ENCODE measurements at places on chromosomes 5 and 9. TPM values are rescaled to one million over a fixed set of nuclear protein-coding genes. Genes with fewer than 3 reads are reported as not detected.

SAXO1 gene
- not detected for total RNA-seq

FBP2 gene
- not detected for total RNA-seq

WDR31 gene
- 1.0 TPM for total RNA-seq

CDH6 gene
- total RNA-seq, result 4.6 TPM

DNA sequence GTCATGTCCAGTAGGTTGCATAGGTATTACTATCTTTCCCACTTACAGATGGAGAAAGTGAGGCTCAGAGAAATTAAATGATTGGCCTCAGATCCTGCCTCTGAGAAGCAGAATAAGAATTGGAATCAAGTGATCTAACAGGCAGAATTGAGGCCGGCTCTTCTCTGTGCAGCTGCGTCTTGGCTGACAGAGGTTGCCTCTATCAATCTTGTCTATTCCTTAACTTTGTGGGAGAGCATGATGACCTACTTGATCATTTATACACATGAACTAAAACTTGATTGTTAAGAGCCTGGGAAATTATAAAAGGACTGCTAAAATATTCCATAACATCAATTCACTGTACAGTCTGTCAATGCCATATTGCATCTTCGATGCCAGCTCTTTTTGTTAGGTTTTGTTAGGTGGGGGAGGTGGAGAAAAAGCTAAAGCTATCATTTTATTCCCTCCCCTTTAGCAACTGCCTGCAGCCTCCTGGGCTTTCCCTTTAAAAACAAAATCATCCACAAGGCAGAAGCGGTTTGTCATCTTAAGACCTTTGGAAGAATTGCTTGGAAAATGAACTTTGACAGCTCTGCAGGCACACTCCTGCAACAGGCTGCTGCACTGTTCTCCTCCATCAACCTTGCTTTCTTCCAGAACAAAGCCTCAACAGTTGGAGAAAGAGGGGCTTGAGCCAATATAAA is 247.4 kb downstream of the SMARCA2 start:
- peaks cover 15% of the 10 kb centered on the region for H3K27me3 ChIP-seq
- DNase-seq, result no peak
- no peak overlapping the region for H3K27ac ChIP-seq

DNA sequence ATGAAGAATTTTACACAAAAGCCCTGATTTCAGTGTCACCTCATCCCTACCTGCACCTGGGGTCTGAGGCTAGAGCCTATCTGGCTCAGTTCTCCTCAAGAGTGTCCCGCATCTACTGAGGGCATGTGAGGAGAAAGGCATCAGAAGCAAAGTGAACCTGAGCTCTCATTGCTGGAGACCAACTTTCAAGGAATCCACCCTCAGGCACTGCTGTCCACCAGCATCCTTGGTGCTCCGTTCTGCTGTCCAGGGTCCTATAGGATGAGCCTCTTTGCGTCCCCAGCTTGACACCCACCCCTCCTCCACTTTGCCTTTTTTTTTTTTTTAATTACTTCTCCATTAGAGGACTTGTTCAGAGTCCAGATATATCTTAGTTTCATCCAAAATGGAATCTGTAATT is 49.5 kb downstream of the CAMSAP1 start:
- no peak overlapping the region for H3K4me3 ChIP-seq
- peak overlapping the region; percentile 86 for H3K27ac ChIP-seq
- H3K27me3 ChIP-seq, result no peaks in the 10 kb centered on the region
- peaks cover 33% of the 10 kb centered on the region for H3K4me1 ChIP-seq

- H3K27me3 ChIP-seq, result no peaks in the 10 kb centered on the region
- peaks cover 31% of the 10 kb centered on the region for H3K4me1 ChIP-seq
- DNase-seq, result peak; percentile 50
- H3K36me3 ChIP-seq, result no peaks in the 10 kb centered on the region
- H3K27ac ChIP-seq, result peak overlapping the region; percentile 54
These were observed 186.2 kb downstream of the FANCC start for GRCh38 chr9:95131023-95131943.

DNA sequence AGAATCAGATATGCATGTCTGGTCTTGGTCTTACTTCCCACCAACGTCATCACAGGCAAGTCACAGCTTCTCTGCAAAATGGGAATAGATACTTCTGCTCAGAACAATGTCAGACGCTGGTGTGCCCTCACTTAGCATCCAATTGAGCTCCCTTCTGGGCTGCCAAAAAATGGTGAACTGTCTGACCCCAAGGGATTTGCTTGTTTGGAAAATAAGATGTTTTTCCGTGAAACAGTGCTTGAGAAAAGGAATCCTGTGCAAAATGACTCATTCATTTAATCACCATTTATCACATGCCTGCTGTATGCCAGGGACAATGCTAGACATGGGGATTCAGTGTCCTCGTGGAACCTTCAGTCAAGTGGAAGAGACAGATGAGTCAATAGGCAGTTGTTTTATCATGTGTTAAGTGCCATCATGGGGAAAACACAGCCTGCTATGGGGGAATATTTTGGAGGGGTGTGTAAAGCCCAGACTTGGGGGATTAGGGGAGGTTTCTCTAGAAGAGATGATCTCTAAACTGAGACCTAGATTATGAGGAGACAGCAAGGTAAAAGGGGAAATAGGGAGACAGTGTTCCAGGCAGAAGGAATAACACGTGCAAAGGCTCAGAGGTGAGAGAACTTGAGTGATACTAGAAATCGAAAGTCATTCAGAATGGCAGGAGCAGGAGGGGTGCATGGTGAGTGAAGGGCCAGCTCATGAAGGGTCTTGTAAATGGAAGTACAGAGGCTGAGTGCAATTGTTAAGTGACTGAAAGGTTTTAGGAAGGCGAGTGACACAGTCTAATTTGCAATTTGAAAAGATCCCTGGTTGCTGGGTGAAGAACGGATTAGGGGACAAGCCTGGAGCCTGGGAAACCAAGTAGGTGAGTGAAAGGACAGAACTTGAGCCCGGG is 3.9 kb downstream of the NIPAL4 start:
- peak; percentile 62 for DNase-seq
- peak overlapping the region; percentile 5 for H3K4me3 ChIP-seq
- H3K4me1 ChIP-seq, result peaks cover 37% of the 10 kb centered on the region
- peak overlapping the region; percentile 82 for H3K27ac ChIP-seq
- peaks cover 2% of the 10 kb centered on the region for H3K27me3 ChIP-seq

DNA sequence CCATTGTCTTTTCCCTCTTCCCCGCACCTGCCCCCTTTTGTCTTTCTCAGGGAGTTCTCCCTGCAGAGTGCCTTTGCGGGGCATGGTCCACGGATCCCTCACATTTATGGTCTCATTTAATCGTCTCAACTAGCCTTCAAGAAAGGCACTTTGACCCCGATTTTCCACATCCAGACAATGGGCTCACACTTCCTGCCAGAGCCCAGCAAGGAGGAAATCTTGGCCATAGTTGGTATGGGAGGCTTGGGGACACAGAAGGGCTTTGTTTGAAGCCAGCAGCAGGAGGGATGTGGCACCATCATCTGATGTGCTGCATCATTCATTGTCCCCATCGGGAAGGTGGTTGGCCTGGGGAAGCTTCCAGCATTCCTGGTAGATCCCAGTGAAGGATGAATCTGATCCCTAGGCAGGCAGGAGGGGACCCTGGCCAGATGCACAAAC is 24.9 kb downstream of the GSN start:
- no peak overlapping the region for H3K27ac ChIP-seq
- H3K4me1 ChIP-seq, result peaks cover 46% of the 10 kb centered on the region
- H3K27me3 ChIP-seq, result peaks cover 2% of the 10 kb centered on the region
- H3K36me3 ChIP-seq, result peaks cover 17% of the 10 kb centered on the region
- H3K4me3 ChIP-seq, result no peak overlapping the region

GRCh38 chr9:127018935-127019334 is 103.5 kb downstream of the ANGPTL2 start:
- no peak overlapping the region for H3K27ac ChIP-seq
- DNase-seq, result no peak
- H3K4me1 ChIP-seq, result peaks cover 26% of the 10 kb centered on the region
- H3K27me3 ChIP-seq, result peaks cover 5% of the 10 kb centered on the region
- H3K4me3 ChIP-seq, result no peak overlapping the region

DNA sequence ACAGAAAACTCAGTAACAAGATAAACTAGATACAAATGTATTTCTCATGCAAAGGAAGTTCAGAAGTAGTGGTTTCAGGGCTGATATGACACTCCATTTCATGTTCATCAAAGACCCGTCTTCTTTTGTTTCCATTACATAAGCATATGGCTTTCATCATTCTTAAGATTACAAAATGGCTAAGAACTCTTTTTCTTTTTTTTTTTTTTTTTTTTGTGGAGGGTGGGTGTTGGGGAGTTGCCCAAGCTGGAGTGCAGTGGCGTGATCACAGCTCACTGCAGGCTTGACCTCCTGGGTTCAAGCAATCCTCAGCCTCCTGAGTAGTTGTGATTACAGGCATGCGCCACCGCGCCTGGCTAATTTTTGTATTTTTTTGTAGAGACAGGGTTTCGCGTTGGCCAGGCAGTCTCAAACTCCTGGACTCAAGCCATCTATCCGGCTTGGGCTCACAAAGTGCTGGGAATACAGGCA is 22.0 kb upstream of the PTBP3 start:
- no peaks in the 10 kb centered on the region for H3K36me3 ChIP-seq
- peaks cover 8% of the 10 kb centered on the region for H3K4me1 ChIP-seq
- H3K4me3 ChIP-seq, result no peak overlapping the region
- peaks cover 4% of the 10 kb centered on the region for H3K27me3 ChIP-seq
- no peak overlapping the region for H3K27ac ChIP-seq
- no peak for DNase-seq

- H3K27me3 ChIP-seq, result no peaks in the 10 kb centered on the region
- DNase-seq, result no peak
- no peak overlapping the region for H3K4me3 ChIP-seq
- H3K27ac ChIP-seq, result no peak overlapping the region
These were observed 265.8 kb upstream of the CLINT1 start for GRCh38 chr5:158124606-158125316.

DNA sequence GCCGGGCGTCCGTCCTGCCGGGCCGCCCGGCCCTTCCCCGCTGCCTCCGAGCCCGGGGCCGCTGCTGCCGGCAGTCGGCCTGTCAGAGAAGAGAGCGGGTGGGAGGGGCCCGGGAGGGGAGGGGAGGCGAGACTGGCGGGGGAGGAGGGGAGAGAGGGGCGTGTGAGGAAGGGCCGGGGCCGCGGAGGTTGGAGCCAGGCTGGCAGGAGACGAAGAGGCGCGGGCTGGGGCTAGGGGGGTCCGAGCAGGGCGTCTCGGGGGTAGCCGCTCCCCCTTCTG is 570 bp downstream of the CREBRF start:
- no peaks in the 10 kb centered on the region for H3K36me3 ChIP-seq
- DNase-seq, result no peak
- H3K4me3 ChIP-seq, result peak overlapping the region; percentile 93
- peaks cover 2% of the 10 kb centered on the region for H3K27me3 ChIP-seq
- H3K4me1 ChIP-seq, result peaks cover 46% of the 10 kb centered on the region

DNA sequence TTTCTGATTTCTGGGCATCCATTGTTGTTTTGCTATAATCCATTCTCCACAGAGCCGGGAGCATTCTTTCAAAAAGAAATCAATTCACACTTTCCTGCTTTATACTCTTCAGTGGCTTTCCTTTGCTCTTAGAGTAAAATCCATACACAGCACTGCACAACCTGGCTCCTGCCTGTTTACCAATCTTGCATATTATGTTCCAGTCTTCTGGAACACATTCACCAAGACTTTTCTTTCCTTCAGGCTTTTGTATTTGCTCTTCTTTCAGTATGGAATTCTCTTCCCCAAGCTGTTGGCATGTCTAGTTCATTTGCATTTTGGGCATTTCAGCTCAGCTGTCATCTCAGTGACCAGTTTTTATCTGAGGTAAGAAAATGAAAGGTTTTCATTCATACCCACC is 6.3 kb downstream of the RFESD start:
- H3K36me3 ChIP-seq, result no peaks in the 10 kb centered on the region
- H3K27ac ChIP-seq, result no peak overlapping the region
- no peak overlapping the region for H3K4me3 ChIP-seq
- H3K27me3 ChIP-seq, result no peaks in the 10 kb centered on the region

DNA sequence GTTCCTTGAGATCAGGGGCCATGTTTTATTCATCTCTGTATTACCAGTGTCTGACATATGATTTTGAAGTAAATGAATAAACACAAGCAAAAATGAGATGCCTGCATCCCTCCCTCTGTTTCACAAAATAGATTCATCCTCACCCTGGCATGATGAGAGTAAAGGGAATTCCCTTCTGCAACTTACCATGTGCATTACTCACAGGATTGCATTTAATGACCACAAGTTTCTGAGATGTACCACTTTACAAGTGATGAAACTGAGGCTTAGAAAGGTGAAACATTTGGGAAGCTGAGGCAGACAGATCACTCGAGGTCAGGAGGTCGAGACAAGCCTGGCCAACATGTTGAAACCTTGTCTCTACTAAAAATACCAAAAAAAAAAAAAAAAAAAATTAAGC is 74.2 kb upstream of the TNFSF8 start:
- no peaks in the 10 kb centered on the region for H3K36me3 ChIP-seq
- H3K27ac ChIP-seq, result no peak overlapping the region
- H3K4me3 ChIP-seq, result no peak overlapping the region
- H3K4me1 ChIP-seq, result peaks cover 37% of the 10 kb centered on the region

- no peak overlapping the region for H3K27ac ChIP-seq
- peaks cover 4% of the 10 kb centered on the region for H3K27me3 ChIP-seq
- H3K4me1 ChIP-seq, result peaks cover 28% of the 10 kb centered on the region
- no peaks in the 10 kb centered on the region for H3K36me3 ChIP-seq
- H3K4me3 ChIP-seq, result no peak overlapping the region
- DNase-seq, result no peak
These were observed 70.3 kb downstream of the CTSL start for GRCh38 chr9:87796196-87796595.

DNA sequence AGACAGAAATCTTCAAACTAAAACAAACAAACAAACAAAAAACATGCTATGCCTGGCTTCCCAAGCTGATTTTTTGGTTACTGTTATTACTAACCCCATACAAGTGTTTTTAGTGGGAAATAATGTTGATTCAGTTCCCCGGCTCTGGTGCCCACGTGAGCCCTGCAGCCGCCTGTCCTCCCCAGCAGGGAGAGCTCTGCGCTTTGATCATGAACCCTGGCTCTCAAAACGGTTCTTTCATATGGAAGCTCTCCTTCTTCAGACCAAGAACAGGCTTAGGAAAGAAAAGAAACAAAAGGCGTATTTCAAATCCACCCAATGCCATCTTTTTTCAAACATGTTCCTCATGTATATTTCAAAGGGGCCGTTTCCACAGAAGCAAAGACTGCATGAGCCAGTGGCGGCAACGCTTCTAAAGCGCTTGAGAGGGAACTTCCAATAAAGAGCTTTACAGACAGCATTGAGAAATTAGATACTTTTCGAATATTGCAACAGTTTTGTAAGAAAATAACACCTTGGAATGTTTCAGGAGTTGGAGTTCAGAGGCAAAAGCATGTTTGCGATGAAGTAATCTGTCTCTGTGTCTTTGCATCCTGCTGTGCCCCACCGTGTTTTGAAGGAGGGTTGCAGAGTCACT is 74.8 kb downstream of the ICE1 start:
- H3K4me3 ChIP-seq, result no peak overlapping the region
- no peaks in the 10 kb centered on the region for H3K36me3 ChIP-seq
- DNase-seq, result peak; percentile 61
- peaks cover 8% of the 10 kb centered on the region for H3K27me3 ChIP-seq
- H3K4me1 ChIP-seq, result peaks cover 10% of the 10 kb centered on the region

- no peaks in the 10 kb centered on the region for H3K4me1 ChIP-seq
- H3K27me3 ChIP-seq, result peaks cover 8% of the 10 kb centered on the region
- no peak for DNase-seq
- H3K36me3 ChIP-seq, result no peaks in the 10 kb centered on the region
- H3K4me3 ChIP-seq, result no peak overlapping the region
These were observed 31.0 kb upstream of the FSTL4 start for GRCh38 chr5:133643365-133643764.
